ENCODE measurements at places on chromosomes 7 and 10.
A peak's percentile ranks its signal among the peaks of the same experiment; 100 is the strongest.

GRCh38 chr10:2122431-2123124 lies 385.3 kb upstream of the ADARB2 start:
- no peak for DNase-seq

DNA sequence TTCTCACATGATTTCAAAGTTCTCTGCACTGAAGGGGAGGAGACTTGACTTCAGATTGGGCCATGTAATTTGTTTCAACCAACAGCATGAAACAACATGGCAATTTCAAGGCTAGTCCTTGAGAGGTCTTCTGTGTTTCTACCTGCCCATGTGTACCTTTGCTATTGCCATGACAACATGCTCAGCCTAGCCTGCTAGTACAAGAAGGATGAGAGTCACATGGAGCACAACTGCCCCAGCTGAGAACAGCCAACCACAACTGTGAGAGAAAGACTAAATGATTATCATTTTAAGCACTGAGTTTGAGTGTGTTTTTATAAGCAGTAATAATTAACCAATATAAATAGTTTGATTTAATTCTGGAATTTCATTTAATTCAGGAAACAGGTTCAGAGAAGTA lies 41.9 kb downstream of the ANKMY2 start:
- DNase-seq, result no peak

- DNase-seq, result no peak
Observed at GRCh38 chr7:101757879-101758278, 59.5 kb upstream of the CUX1 start.

DNA sequence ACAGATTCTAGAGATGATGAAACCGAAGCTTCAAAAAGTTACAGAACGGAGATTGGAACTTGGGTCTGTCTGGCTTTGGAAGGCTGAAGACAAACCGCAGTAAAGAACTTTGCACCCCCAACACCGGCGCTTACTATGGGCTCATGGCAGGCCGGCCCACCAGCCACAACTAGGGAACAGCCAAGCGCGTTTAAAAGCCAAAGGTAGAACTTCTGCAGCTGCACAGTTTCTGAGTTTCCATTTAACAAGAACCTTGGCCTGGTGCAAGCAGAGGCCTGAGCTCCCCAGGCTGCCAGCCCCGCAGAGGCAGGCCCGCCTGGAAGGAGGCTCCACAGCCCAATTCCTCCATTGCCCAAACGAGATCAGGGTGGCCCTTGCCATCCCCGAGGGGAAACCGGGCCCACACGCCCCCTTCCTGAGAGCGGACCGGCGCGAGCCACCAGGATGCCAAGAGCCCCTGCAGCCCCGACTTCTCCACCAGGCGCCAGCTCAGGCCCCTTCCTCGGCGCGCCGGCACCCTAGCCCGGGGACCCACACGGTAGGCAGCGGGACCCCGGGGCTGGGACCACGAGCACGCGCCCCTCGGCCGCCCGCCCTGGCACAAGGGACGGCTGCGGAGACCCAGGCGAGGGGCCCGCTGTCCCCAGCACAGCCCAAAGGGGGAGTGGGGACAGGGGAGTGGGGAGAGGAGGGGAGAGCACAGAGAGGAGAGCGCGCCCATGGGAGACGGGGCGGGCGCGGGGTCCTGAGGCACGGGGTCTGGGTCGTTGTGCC lies 566 bp downstream of the MAD1L1 start:
- no peak for DNase-seq

DNA sequence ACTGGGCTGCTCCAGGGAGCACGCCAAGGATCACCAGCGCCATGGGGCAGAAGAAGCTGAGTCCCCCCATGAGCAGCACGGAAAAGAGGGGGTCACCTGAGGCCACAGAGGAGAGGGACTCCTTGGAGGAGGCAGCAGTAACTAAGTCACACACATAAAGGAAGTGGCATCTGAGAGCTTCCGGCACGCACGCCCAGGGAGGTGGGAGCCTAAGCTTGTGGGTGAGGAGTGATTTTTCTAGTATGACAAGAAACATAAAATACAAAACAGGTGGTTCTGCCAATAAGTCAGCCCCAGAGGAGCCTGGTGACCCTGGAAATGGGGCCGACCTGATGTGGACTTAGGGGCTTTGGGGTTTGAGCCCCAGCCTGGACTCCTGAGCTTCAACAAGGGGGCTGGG lies 60.8 kb downstream of the CARD11 start:
- peak; percentile 54 for DNase-seq
